ENCODE measurements at places on chromosomes 7 and 10.

DNA sequence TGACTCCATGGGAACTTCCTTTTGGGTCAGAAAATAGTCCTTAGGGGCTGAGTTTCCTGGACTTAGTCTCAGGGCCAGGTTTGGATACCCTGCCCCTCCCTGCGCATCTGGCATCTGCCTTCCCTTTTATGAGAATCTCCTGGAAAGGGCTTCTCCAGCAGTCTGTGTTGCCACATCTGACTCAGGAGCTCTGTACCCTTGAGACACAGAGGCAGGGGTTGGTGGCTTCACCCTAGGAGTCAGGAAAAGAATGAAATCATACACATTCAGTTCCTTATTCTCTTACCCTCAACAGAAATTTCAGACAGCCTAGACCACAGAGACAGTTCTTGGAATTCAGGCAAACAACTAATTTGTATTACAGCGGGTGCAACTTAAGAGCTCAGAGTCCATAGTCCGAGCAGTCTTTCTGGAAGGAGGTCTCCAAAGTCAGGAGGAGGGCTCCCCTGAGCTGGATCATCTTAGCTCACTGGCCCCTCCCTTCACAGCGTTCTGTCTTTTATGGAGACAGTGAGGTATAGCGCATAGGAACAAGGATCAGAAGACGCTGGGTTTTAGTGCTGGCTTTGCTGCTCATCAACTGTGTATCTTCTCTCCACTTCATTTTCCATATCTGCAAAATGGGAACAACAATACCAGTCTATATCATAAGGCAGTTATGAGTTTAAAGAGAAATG is 3.0 kb upstream of the PLAU start:
- DNase-seq, result no peak

- no peak for DNase-seq
These were observed 16.9 kb downstream of the GFRA1 start for GRCh38 chr10:116255886-116256751.

DNA sequence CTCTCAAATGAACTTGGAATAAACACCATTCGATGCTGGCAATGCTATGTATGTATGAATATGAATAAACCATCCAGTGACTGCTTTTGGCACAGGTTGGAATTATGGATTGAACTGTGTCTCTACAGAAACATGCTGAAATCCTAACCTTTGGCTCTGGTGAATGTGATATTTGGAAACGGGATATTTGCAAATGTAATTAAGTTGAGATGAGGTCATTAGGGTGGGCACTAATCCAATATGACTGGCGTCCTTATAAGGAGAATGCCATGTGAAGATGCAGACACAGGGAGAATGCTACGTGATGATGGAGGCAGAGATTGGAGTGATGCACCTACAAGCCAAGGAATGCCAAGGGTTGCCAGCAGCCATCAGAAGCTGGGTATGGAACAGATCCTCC is 3.4 kb upstream of the ACTR3B start:
- no peak for DNase-seq

- DNase-seq, result no peak
These were observed 237.9 kb downstream of the FRMD4A start for GRCh38 chr10:14092799-14093198.

DNA sequence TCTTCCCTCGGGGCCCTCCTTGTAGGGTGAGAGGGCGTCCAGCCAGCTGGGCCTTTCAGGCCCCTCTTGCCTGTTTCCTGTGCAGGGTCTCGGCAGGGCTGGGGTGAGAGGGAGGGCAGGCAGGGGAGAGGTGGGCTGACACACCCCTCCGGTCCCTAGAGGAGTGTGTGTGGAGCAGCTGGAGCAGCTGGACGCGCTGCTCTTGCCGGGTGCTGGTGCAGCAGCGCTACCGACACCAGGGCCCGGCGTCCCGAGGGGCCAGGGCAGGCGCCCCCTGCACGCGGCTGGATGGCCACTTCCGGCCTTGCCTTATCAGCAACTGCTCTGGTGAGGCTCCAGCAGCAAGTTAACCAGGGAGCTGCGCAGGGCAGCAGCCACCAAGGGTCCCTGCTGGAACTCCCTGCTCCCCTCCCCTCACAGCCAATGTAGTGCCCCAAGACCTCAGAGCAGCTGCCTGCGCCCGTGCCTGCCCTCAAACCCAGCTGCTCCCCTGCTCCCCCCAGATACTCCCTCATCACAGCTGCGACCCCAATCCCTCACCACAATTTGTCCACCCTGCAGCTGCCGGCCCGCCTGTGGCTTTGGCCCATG is 15.7 kb upstream of the ZNF862 start:
- DNase-seq, result no peak

DNA sequence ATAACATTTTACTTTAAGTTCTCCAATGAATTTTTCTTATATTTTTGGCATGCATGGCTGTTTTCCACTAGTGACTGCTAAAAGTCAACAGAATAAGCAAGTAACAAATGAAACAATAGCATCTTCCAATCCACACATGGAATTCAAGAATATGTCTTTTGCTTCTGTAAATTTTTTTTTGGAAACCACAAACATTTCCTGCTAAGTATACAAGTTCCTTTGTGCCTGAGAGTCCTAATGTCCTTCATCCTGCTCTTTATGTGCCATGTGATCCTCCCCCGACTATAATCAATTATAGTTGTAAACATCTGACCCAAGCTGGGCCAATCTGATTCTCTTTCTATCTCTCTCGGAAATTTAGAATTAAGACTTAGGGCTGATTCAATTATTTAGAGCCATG is 61.2 kb downstream of the PPP1R3C start:
- DNase-seq, result no peak

DNA sequence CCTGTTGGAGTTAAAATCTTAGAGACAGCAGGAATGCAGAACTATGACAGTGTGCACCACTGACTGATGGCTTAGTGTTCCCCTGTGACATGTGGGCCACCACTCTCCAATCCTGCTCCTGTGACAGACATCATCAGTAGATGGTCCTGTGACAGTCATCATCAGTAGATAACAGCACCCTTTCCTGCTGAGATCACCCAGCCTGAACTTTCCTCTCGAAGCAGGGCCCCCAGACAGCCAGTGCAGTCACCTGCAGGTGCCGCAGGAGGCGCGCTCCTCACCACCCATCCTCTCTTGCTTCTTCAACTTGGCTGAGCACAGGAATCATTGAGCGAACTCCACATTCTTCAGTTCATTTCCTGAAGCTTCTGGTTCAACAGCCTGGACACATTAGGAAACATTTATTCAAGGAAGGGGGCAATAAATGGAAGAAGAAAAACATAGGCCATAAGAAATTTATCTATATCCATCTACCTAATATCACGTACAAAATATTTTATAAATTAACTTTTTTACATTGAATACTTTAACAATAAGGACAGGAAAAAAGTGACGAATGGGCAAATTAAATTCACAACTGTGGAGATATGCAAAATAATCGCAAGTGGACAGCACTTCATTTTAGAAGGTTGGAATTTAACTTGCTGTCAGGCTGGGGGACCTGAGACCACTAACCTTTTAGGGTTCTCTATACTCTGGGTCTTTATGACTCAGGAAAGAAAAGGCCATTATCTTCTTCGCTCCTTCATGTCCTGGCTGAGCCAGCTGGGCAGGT is 32.0 kb upstream of the MKI67 start:
- no peak for DNase-seq

- no peak for DNase-seq
These were observed 175.3 kb upstream of the BET1 start for GRCh38 chr7:94179466-94179865.

DNA sequence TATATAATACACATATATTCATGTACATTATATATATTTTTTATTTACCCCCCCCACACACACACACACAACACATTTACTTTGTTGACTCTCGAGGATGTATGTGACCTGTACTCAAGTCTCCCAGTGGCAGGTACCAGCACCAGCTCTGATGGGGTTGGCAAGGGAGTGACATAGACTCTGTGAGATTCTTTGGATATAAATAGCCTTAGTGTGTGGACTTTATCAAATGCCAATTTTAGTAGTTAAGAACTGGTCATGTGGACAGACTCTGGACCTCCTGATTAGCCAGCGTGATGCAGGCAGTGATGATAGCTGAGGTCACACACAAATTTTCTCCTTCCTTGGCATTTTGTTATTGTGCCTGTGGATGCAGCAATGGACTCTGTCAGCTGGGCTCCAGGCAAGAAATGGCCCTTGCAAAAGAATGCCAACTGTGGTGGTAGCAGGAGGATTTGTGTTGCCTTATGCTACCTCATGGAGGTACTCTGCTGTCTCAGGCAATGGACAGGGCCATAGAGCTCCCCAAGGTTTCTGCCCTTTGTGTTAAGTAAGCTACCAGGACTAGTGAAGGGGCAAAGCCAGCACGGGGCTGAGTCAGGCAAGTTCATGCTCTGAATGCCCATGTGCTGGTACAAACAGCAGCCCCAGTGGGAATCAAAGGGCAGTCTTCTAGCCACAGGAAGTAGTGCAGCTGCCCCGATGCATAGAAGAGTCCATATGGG is 224.6 kb upstream of the ZWINT start:
- DNase-seq, result no peak

GRCh38 chr7:2008101-2008935 is 224.4 kb downstream of the MAD1L1 start:
- no peak for DNase-seq

DNA sequence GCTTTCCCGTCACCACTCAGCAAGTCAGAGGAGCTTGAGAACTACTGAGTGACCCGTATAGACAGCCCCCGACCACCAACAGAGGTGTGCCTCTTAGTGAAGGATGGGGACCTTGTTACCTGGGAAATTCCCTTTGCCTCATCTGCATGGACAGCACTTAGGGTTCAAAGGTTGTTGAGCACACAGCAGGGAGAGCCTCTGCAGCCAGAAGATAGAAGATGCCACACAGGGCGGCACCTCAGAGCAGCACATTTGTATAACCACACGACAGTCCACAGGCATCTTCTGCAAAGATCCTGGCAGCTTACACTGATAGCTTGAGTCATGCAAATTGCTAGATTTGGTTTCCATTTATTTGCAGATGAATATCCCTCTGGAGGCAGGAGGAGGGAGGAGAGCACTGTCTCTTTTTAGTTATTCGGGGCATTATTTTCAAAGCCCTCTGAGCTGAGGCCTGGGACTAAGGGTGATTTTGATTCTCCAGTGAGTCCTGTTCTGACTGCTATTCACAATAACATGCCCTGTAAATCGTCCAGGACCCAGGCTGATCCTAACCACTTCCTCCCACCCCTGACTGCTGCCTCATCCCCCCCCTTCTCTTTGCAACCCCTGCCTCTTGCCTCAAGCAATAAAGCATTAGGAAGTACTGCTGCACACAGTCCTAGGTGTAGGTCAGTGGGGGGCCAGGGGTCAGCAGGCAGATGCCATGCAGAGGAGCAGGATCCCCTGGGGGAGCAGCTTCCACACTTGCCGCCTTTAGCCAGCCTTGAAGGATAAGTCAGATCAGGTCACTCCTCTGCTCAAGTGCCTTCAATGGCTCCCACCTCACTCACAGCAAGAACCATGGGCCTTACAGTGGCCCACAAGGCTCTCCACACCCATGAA is 24.6 kb upstream of the INMT start:
- DNase-seq, result no peak

- DNase-seq, result no peak
These were observed 118.9 kb downstream of the NEBL start for GRCh38 chr10:20778008-20778757.

GRCh38 chr7:71904484-71904883 is 507.7 kb downstream of the CALN1 start:
- no peak for DNase-seq

- no peak for DNase-seq
These were observed 277.4 kb downstream of the FZD1 start for GRCh38 chr7:91541641-91542040.

DNA sequence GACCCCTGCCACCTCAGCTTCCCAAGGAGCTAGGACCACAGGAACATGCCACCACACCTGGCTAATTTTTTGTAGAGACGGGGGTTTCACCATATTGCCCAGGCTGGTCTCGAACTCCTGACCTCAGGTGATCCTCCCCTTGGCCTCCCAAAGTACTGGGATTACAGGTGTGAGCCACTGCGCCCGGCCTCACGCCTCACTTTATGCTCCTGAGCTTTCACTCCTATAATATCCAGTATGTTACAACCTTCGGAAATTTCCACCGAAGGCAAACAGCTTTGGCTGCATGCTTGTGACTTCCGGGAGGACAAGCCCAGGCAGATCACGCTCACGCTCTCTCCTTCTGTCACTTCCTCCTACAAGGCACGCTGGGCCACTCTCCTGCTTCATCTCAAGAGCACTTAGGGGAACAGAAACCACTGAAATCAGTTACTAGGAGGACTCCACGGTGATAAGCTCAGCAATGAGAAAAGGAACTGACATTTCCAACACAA is 4.4 kb upstream of the MAD1L1 start:
- DNase-seq, result no peak

- DNase-seq, result no peak
These were observed 1.4 kb downstream of the FGFBP3 start for GRCh38 chr10:91907914-91908336.

- no peak for DNase-seq
These were observed 246.1 kb downstream of the REEP3 start for GRCh38 chr10:63767138-63767801.

DNA sequence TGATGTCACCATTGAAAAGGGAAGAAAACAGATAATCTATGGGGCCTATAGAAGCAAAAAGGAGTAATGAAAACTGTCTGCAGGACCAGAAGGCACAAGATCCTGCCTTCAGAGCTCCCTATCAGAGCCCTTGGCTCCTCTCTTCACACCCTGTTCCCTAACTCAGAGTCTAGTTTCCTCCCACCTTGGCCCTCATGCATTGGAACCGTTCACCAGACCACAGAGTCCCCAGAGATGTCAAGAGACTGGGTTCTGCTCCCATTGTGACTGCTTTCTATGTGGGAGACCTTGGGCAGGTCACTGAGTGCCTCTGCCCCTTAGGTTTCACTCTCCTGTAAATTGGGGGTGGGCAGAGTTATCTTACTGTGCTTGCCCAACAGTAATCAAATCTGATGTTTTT is 80.1 kb upstream of the RPA3 start:
- DNase-seq, result no peak

DNA sequence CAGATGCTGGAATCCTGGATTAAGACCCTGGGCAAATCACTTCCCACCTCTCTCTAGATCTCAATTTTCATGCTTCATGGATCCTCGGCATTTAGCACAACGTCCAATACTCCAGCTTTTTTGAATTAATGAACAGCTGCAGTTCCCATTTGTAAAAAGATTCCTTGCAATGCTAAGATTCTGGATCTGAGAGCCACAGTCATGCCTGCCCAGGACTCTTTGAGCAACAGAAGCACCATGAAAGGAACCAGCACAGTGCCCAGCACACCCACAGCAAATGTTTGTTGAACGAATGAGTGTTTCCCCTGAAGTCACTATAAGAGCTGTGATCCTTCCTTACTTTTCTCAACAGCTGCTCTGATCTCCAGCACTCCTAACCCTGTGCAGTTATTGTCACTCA is 20.8 kb upstream of the DDIT4 start:
- no peak for DNase-seq

GRCh38 chr7:33643530-33643929 is 261.8 kb upstream of the BMPER start:
- DNase-seq, result no peak

DNA sequence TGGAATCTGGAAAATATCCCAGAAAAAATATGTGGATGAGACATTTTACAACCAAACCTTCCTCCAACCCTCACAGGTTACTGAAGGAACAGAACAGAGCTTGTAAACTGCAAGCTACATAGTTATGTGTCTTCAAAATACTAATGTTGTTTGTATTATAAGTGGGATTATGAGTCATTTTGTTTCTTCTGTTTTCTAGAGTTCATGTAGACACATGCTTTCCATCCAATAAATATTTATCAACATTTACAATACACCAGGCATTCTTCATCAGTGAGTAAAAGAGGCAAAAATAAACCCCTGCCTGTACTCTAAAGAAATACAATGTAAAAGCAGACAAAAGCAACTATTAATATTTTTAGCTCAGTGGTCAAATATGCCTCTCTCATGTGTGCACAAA is 38.0 kb upstream of the TES start:
- DNase-seq, result no peak

GRCh38 chr7:2476776-2477446 is 713 bp upstream of the GRIFIN start:
- no peak for DNase-seq
